ENCODE measurements at places on chromosomes 2 and 18.
A peak's percentile ranks its signal among the peaks of the same experiment; 100 is the strongest.

GRCh38 chr2:121175326-121175725 is 109.7 kb downstream of the TFCP2L1 start:
- DNase-seq: no peak

- DNase-seq: no peak
These were observed 46.8 kb downstream of the SEMA4F start for GRCh38 chr2:74700643-74701372.

DNA sequence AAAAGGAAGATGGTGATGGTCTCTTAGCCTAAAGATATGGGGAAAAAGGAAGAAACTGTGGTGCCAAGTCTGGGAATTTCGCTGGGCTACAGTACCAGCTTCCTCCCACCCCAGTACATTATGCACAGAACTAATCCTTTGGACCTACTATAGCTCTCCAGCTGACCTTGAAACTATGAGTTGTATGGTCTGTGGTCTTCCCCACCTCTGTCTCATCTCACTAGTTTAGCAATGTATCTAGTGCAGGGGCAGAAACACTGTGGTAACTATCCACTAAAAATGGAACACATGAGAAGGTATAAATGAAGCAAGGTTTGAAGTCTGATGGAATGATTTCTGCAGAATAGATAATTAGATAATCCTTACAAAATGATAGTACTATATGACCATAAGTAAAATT is 190.4 kb upstream of the CCDC150 start:
- DNase-seq: no peak

- no peak for DNase-seq
These were observed 36.1 kb upstream of the TWIST2 start for GRCh38 chr2:238811759-238812158.

GRCh38 chr18:63025251-63026090 is 294.1 kb downstream of the BCL2 start:
- peak; percentile 59 for DNase-seq

All from mucosa of descending colon (tissue), 3 donors.